ENCODE measurements at places on chromosomes 12 and 14. TPM values are rescaled to one million over a fixed set of nuclear protein-coding genes. Genes with fewer than 3 reads are reported as not detected.

DNA sequence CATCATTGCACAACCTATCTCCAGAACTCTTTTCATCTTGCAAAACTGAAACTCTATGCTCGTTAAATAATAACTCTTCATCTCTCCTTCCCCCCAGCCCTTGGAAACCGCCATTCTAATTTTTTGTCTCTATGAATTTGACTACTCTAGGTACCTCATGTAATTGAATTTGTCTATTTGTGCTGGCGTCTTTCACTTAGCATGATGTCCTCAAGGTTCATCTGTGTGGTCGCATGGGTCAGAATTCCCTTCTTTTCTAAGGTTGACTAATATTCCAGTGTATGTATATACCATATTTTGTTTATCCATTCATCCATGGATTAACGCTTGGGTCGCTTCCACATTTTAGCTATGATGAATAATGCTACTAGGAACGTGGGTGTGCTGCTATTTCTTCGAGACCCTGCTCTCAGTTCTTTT, 80.1 kb downstream of the PLXNC1 start:
- H3K27me3 ChIP-seq: peaks cover 4% of the 10 kb centered on the region
- no peak for DNase-seq

- H3K36me3 ChIP-seq: no peaks in the 10 kb centered on the region
- no peak overlapping the region for H3K27ac ChIP-seq
- H3K4me1 ChIP-seq: no peaks in the 10 kb centered on the region
- no peak overlapping the region for H3K4me3 ChIP-seq
Observed at GRCh38 chr12:46617167-46617566, 208.6 kb downstream of the SLC38A4 start.

SLC10A1 gene
- not detected for total RNA-seq

- no peak overlapping the region for H3K27ac ChIP-seq
- H3K4me1 ChIP-seq: no peaks in the 10 kb centered on the region
- no peak for DNase-seq
- H3K4me3 ChIP-seq: no peak overlapping the region
Observed at GRCh38 chr14:99040052-99040451, 231.9 kb downstream of the BCL11B start.

DNA sequence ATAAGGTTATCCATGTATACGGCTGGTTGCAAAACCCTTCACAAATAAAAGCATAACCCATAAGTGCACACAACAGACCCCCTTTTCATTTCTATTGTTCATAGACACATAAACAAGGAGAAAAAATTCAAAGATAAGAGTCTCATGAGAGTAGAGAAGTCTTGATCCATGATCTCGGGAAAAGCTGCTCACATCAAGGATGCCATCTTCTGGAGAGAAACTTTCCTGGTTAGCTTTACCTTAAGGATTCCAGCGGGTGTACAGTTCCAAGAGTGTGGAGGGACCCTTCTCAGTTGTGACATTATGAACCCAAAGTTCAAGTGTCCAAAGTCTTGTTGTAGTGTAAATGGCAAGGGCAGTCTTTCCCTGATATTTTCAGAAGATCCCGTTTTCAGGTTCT, 144.5 kb downstream of the LLPH start:
- no peak overlapping the region for H3K27ac ChIP-seq
- H3K27me3 ChIP-seq: no peaks in the 10 kb centered on the region
- peak; percentile 28 for DNase-seq
- H3K4me1 ChIP-seq: no peaks in the 10 kb centered on the region
- no peak overlapping the region for H3K4me3 ChIP-seq
- H3K36me3 ChIP-seq: no peaks in the 10 kb centered on the region

PTPRB gene
- 151 TPM for total RNA-seq

POTEM gene
- not detected for total RNA-seq

DNA sequence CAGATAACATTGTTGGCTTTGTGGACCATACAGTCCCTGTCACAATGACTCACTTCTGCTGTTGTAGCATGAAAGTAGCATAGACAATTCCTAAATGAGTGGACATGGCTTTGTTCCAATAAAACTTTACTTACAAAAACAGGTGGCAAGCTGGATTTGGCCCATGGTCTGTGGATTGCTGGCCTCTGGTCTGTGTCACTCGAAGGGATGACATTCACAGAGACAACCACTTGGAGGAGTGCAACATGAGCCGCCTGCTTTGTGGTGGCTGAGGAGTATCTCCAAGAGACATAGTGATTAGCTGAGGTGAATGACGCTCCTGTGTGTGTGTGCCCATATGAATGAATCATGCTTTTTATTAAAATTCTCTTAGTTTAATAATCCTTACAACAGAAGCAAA, 81.3 kb upstream of the NRXN3 start:
- DNase-seq: no peak
- H3K27me3 ChIP-seq: no peaks in the 10 kb centered on the region
- no peak overlapping the region for H3K4me3 ChIP-seq

DNA sequence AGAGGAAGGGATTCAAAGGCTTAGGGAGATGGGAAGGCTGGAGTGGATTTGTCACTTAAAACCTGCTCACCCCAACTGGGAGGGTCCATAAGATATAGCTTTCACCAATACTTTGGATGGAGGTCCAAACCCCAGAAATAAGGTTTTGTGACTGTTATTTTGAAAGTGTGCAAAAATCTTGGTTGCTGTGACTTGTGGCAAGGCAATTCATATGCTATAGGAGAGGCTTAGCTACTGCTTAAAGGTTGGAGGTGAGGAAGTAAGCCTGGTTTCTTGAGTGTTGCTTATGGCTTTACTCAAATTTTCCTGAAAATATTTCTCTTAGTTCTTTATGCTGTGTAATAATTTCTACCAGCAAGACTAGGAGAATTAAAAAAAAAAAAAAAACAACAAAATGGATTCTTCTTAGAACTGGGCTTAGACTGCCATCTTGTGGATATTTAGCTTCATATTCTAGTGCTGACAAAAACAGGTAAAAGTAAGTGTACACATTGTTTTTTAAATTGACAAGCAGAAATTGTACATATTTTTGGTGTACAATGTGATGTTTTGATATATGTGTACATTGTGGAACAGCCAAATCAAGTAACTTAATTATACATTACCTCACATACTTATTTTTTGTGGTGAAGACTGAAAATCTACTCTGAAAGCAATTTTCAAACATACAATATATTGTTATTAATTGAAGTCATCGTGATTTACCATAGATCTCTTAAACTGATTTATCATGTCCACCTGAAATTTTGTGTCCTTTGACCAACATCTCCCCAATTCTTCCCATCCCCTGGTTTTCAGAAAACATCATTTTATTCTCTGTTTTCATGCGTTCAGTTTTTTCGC, 23.0 kb downstream of the PDE6H start:
- H3K36me3 ChIP-seq: no peaks in the 10 kb centered on the region
- no peaks in the 10 kb centered on the region for H3K4me1 ChIP-seq
- peak; percentile 81 for DNase-seq
- H3K27ac ChIP-seq: no peak overlapping the region

DNA sequence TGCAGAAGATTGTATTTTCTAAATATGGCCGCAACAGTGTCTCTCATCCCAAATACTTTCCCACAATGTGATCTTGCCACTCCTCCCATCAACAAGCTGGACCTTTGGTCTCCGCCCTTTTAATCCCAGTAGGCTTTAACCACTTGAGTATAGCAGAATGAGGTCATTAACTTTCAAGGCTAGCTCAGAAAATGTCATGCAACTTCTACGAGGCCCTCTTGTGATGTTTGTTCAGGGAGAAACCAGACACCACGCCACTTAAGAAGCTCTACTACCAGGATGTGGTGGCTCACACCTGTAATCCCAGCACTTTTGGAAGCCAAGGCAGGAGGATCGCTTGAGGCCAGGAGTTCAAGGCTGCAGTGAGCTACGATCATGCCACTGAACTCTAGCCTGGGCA, 20.1 kb upstream of the OR6J1 start:
- no peak overlapping the region for H3K4me3 ChIP-seq
- peaks cover 9% of the 10 kb centered on the region for H3K4me1 ChIP-seq
- DNase-seq: no peak
- H3K27ac ChIP-seq: no peak overlapping the region
- H3K27me3 ChIP-seq: no peaks in the 10 kb centered on the region

GRCh38 chr14:89428546-89429198, 11.6 kb upstream of the FOXN3 start:
- no peaks in the 10 kb centered on the region for H3K27me3 ChIP-seq
- H3K4me1 ChIP-seq: peaks cover 24% of the 10 kb centered on the region
- no peak for DNase-seq
- H3K36me3 ChIP-seq: no peaks in the 10 kb centered on the region
- H3K27ac ChIP-seq: no peak overlapping the region

FOXG1 gene
- total RNA-seq: not detected

DNA sequence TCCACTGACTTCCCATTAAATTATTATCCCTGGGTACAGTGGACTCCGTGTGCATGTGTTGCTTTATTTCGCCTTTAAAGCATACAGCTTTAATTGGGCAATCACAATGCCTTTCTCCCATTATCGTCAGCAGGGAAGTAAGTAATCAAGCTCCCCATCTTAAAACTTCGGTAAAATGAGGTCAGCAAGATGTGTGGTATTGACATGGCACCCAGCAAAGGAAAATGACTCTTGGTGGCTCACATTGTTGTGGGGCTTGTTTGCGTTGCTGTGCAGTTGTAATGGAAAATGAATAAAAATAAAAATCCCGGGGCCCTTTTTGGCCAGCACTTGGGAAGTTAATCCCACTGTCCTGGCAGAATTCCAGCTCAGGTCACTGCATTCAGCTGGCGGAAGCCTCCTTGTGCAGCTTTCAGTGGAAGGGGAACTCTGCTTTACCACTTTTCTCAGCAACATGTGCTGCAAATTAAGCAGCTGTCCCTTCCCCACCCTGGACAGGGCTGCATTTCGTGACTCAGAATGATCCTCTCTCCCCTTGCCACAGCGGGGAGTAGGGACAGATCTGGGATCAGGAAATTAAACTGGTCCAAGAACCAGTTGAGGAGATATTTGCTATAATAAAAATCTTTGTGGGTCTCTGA, 13.9 kb upstream of the ATP2A2 start:
- H3K36me3 ChIP-seq: no peaks in the 10 kb centered on the region
- DNase-seq: peak; percentile 75
- H3K4me1 ChIP-seq: peaks cover 11% of the 10 kb centered on the region
- H3K4me3 ChIP-seq: no peak overlapping the region

GRCh38 chr14:100989924-100990323, 86.4 kb upstream of the RTL1 start:
- H3K27ac ChIP-seq: no peak overlapping the region
- peaks cover 8% of the 10 kb centered on the region for H3K4me1 ChIP-seq
- DNase-seq: no peak
- no peaks in the 10 kb centered on the region for H3K27me3 ChIP-seq
- no peak overlapping the region for H3K4me3 ChIP-seq

DNA sequence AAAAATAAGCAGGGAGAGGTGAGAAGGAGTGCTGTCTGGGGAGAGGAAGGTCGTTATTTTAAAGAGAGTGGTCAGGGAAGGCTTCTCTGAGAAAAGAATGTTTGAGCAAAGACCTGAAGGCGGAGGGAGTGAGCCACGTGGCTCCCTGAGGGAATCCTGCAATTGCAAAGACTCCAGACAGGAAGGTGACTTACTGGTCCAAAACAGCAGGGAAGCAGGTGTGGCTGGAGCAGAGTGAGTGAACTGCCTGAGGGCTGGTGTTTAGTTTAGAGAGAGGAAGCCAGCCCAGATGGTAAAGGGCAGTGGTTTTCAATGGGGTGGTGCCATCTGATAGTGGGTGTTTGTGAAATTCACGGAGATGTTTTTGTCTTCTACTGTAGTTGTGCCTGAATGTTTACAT, 58.8 kb upstream of the LTA4H start:
- no peaks in the 10 kb centered on the region for H3K36me3 ChIP-seq
- peak overlapping the region; percentile 26 for H3K27ac ChIP-seq
- H3K4me3 ChIP-seq: no peak overlapping the region
- H3K27me3 ChIP-seq: no peaks in the 10 kb centered on the region
- H3K4me1 ChIP-seq: peaks cover 20% of the 10 kb centered on the region
- peak; percentile 93 for DNase-seq

GRCh38 chr14:103132381-103133209, 9.3 kb downstream of the TNFAIP2 start:
- no peak overlapping the region for H3K27ac ChIP-seq
- H3K4me3 ChIP-seq: no peak overlapping the region
- H3K4me1 ChIP-seq: peaks cover 12% of the 10 kb centered on the region
- no peak for DNase-seq
- peaks cover 28% of the 10 kb centered on the region for H3K36me3 ChIP-seq
- no peaks in the 10 kb centered on the region for H3K27me3 ChIP-seq

DNA sequence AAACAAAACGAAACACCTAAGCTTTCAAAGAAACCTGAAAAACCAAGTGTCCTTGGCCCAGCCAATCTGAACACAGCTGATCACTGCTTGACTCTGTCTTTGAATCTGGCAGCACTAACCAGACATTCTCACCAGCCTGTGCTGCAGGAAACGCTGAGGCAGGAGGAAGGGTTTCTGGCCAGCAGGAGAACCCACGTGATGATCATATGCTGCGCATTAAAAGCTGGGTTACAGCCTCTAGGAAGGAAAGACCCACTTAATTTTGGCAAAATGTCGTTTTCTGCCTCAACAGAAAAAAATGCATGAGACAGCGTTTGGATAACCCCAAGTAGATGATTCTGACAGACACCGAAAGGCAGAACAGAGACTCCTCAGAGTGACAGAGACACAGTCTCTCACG, 9.8 kb downstream of the APPL2 start:
- peaks cover 39% of the 10 kb centered on the region for H3K4me1 ChIP-seq
- peak; percentile 90 for DNase-seq
- H3K36me3 ChIP-seq: no peaks in the 10 kb centered on the region
- no peaks in the 10 kb centered on the region for H3K27me3 ChIP-seq
- H3K27ac ChIP-seq: peak overlapping the region; percentile 25
- no peak overlapping the region for H3K4me3 ChIP-seq

- H3K27ac ChIP-seq: no peak overlapping the region
- no peak for DNase-seq
- no peaks in the 10 kb centered on the region for H3K27me3 ChIP-seq
Observed at GRCh38 chr14:99099051-99099787, 172.8 kb downstream of the BCL11B start.

DNA sequence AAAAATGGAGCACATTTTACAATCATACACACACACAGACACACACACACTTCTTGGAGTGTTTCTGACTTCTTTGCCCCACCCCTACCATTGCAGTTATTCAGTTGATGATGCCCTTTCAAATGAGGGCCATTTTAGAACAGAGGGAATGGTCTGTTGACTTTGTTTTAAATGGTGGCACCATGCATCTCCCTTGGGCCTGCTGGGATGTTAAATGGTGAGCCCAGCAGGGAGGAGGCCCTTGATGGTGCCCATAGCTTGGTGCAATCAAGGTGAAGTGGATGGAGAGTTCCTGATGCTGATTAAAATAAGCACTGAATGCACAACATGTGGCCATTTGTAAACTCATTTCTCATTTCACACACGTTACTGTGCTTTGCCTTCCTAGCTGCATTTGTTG, 13.3 kb downstream of the C12orf75 start:
- H3K27ac ChIP-seq: no peak overlapping the region
- H3K4me3 ChIP-seq: no peak overlapping the region
- no peak for DNase-seq
- no peaks in the 10 kb centered on the region for H3K36me3 ChIP-seq

DHRS1 gene
- total RNA-seq: 20.0 TPM

GRCh38 chr12:123139926-123140675, 10.8 kb downstream of the PITPNM2 start:
- DNase-seq: peak; percentile 24
- H3K36me3 ChIP-seq: no peaks in the 10 kb centered on the region
- H3K4me3 ChIP-seq: no peak overlapping the region
- peaks cover 29% of the 10 kb centered on the region for H3K4me1 ChIP-seq
- H3K27me3 ChIP-seq: no peaks in the 10 kb centered on the region
- no peak overlapping the region for H3K27ac ChIP-seq

- no peaks in the 10 kb centered on the region for H3K4me1 ChIP-seq
- H3K36me3 ChIP-seq: no peaks in the 10 kb centered on the region
- H3K27me3 ChIP-seq: peaks cover 38% of the 10 kb centered on the region
Observed at GRCh38 chr14:51208982-51209381, 31.1 kb upstream of the TMX1 start.

GRCh38 chr12:30764251-30764650, 9.5 kb upstream of the CAPRIN2 start:
- H3K4me3 ChIP-seq: no peak overlapping the region
- H3K36me3 ChIP-seq: no peaks in the 10 kb centered on the region
- no peaks in the 10 kb centered on the region for H3K4me1 ChIP-seq
- DNase-seq: no peak
- no peaks in the 10 kb centered on the region for H3K27me3 ChIP-seq

SMCO2 gene
- total RNA-seq: 1.2 TPM

All from endothelial cell of umbilical vein (primary cell).